Erythroblast (primary cell): ENCODE measurements at places on chromosomes 11 and 22.

- DNase-seq, result no peak
These were observed 241.2 kb upstream of the SYN3 start for GRCh38 chr22:33299245-33299956.

DNA sequence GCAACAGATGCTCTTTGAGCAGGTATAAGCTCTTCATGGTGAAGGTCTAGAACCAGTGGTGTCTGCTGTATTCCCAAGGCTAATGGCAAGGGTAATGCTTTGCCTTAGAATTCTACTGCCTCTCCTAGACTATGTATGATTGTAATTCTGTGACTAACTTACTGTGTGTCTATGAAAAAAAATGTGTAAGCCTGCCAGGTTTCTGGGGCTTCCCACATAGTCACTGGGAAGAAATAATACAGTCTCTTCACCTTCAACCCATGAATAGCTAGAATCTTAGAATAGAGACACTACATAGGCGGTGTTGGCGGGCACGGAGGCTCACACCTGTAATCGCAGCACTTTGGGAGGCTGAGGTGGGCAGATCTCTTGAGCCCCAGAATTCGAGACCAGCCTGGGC is 84.1 kb downstream of the C11orf91 start:
- DNase-seq, result no peak

- DNase-seq, result no peak
These were observed 152.2 kb downstream of the SPATA19 start for GRCh38 chr11:133693110-133693509.

DNA sequence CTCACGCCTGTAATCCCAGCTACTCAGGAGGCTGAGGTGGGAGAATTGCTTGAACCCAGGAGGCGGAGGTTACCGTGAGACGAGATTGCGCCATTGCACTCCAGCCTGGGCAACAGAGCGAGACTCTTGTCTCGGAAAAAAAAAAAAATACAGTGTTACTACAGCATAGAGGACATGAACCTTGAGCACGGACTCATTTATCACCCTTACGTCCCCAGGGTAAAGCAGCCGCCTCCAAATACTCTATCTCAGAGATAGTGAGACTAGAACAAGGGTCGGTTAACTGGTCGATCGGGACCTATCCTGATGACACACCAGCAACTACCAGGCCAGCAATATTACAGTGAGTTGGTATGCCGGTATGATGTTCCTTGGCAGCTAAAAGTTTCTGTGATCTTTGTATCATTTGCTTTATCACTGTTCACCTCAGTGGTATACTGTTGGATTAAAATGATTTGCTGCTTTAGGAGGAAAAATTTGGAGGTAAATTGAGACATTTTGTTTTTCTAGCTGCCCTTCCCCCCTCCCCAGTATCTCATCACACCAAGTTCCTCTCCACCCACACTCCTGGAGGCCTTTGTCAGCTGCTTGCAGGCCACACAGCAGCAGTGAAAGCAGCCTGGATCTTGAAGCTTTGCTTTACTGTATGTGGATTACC is 7.0 kb upstream of the SIDT2 start:
- DNase-seq, result peak; percentile 60

DNA sequence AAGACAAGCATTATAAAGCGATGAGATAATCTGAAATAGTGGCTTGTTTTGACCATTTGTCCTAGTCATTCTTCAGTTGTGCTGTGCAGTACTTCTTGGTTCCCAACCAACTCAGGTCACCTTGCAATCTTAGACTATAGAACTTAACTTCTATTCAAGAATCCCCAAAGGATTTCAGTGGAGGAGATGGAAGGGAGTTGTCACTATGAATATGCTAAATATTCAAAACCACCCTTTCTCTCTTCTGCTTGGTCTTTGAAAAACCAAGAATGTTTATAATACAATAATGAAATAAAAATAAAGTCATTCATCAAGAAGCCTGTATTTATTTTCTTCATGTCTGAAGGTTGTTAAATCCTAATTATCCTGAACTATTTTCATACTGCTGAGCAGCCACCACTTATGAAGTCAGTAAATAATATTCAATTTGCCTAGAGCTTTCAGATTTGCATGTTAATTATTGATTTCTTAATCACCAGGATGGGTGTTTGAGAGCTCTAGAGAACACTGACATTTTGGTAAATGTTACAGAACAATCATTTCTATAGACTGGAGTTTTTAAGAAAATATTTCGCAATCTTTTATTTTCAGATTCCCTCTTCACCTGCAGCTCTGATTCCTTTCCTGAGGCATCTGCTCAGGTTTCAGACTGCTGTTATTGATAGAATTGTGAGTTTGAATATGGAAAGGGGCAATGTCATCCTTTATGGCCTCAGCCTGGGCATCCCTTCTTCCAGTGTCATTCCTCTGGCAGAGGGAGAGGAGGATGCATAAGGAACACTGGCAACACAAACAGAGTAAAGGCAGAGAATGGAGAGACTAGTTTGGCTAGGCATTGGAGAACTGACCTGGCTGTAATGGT is 91.5 kb upstream of the USP47 start:
- DNase-seq, result no peak

DNA sequence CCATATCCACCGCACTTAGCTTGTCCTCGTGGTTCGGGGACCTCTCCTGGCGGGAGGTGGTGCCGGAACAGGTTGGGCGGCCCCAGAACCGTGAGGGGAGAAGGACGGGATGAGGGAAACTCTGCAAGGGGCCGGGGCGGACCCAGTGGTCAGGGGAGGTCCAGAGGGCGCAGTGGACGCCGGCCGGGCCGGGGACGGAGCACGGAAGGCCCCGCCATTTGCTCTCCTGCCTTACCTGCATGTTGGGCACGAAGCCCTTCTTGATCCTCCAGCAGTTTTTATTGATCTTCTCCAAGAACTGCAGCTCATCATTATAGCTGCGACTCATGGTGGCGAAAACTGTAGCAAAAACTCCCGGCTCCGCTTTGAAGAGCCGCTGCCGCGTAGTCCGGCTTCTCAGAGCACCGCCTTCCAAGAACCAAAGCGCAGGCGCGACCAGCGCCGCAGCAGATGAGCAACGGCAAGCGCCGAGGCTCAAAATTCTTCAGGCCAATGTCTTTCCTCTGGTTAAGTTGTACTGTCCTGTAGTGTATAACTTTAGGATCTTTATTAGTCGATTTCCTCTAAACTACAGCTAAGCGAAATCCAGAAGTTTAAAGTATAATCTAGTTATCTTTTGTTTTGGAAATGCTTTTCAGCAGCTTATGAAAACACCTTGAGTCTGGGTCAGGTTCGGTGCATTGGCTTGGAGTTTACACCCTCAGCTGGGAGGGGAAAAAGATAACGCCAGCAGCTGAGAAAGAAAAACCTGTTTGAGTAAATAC is at the start of gene RTCB:
RTCB (minus strand) TSS at position 419 of the 764 bp plus-strand sequence; CDS start at position 328, 91 bp downstream.
- peak; percentile 94 for DNase-seq

GRCh38 chr11:11899401-11899800 is 57.6 kb downstream of the USP47 start:
- DNase-seq, result no peak

- no peak for DNase-seq
These were observed 17.7 kb upstream of the SYTL2 start for GRCh38 chr11:85828640-85828978.

GRCh38 chr22:45317551-45318167 is 7.9 kb downstream of the FAM118A start:
- no peak for DNase-seq

GRCh38 chr11:111703576-111703975 is 62.6 kb downstream of the PPP2R1B start:
- DNase-seq, result no peak

DNA sequence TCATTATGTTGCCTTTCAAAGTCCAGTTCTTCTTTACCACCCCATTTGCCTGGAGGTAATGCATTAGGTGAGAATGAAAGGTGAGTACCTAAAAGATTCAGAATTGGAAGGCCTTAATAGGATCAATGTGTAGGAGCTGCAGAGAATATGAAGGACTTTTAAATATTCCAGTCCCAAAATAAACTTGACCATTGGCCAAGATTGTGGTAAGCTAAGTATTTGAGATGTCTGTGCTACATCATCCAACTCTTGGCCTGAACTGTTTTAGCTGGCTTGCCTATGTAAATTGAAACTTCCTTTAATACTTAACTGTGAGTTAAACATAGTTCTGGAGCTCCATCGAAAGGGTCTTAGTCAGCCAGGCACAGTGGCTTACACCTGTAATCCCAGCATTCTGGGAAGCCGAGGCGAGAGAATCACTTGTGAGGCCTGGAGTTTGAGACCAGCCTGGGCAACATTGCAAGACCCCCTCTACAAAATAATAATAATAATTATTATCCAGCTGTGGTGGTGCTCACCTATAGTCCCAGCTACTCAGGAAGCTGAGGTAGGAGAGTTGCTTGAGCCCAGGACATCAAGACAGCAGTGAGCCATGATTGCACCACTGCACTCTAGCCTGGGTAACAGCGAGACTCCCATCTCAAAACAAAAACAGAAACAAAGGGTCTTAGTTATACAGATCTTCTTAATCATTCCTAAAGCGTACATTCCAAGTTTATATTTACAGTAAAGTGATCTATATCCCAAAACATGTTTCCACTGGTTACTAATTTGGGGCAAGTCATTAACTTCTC is 29.8 kb downstream of the MTMR3 start:
- DNase-seq, result no peak

DNA sequence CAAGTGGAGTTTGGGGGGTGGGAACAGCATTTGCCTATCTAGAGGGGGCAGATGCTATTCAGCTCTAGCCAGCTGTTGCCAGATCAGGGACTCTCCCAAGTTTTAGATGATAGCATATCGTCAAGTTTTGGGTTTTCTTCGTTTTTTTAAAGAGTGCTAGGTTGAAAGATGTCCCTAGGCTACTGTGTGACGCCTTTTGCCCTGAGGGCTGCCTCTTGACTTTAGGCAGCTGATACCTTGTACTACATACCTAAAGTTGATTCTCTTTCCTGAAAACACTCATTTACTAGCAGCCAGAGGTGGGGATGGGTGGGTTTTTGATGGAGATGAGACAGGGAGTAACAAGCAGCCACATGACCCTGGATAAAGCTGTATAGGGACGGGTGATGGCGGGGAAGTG is 87.1 kb downstream of the ABTB2 start:
- DNase-seq, result peak; percentile 8

DNA sequence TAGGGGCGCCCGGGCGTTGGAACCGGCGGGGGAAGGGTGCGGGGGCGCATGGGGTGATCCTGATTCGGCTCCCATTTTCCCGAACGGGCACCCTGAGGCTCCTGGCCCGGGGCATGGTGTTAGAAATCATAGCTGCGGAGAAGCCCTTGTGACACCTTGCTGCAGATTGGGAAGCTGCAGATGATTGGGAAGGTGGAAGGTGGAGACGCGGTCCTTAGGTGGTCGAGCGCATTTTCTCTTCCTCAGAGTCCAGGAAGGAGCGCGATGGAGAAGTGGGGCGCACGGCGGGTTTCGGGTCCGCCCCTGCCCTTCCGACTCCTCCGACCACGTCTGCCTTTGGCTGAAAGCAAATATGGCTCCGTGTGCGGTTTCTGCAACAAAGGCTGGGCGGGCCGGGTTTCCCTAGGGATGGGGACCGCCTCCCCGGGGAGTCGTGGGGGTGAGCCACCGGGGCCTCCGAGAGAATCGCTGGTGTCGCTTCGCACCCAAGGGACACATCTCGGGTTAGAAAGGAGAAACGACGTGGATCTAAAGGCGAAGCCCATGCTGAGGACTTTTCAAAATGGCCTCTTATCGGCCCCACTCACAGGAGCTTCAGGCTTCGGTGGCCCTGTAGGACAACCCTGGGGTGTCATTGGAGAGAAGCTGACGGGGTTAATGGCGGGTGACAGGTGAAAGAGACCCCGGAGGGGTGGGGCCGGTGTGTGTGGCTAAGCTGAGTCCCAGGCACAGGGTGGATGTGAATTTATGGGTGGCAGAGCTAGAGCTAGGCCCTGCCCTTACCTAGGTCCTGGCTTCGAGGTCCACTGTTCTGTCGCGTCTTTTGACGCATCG is 707 bp upstream of the FTH1 start:
- DNase-seq, result peak; percentile 79

GRCh38 chr22:49907807-49908206 is 10.4 kb downstream of the ALG12 start:
- DNase-seq, result no peak

GRCh38 chr11:101397979-101398378 is 185.8 kb downstream of the TRPC6 start:
- DNase-seq, result no peak
